Neural crest cell (in vitro differentiated cells): ENCODE measurements at places on chromosomes 6 and 20.

GRCh38 chr20:61917474-61918145 lies 148.1 kb downstream of the TAF4 start:
- no peak for DNase-seq

DNA sequence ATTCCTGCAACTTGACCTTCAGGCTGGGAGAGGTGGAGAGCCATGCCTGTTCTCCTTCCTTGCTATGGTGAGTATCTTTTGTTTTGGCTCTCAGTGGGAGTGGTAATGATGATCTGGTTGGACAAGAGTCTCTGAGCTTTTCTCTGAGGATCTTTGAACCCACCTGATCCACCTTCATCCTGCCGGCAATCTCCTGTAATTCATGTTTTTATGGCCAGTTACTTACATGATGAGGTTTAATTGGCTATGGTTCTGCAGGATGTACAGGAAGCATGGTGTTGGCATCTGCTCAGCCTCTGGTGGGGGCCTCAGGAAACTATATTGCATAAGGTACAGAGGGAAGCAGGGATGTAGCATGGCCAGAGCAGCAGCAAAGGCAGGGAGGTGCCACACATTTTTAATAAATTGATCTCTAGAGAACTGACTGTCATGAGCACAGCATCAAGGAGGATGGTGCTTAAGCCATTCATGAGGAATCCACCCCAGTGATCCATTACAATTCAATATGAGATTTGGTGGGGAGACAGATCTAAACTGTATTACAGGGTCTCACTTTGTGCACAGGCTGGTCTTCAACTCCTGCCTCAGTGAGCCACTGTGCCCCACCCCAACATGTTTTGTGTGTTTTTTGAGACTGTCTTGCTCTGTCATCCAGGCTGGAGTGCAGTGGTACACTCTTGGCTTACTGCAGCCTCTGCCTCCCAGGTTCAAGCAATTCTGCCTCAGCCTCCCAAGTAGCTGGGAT lies 10.0 kb downstream of the HSPA1B start:
- DNase-seq = no peak

- DNase-seq = no peak
Measured at GRCh38 chr20:12829170-12829569, 179.6 kb upstream of the SPTLC3 start.

- DNase-seq = no peak
Measured at GRCh38 chr6:99409672-99410071, 15.4 kb downstream of the PNISR start.
